Esophagus muscularis mucosa (tissue), 4 donors: ENCODE measurements at places on chromosomes 13 and 19. TPM values are rescaled to one million over a fixed set of nuclear protein-coding genes. Genes with fewer than 3 reads are reported as not detected.

DNA sequence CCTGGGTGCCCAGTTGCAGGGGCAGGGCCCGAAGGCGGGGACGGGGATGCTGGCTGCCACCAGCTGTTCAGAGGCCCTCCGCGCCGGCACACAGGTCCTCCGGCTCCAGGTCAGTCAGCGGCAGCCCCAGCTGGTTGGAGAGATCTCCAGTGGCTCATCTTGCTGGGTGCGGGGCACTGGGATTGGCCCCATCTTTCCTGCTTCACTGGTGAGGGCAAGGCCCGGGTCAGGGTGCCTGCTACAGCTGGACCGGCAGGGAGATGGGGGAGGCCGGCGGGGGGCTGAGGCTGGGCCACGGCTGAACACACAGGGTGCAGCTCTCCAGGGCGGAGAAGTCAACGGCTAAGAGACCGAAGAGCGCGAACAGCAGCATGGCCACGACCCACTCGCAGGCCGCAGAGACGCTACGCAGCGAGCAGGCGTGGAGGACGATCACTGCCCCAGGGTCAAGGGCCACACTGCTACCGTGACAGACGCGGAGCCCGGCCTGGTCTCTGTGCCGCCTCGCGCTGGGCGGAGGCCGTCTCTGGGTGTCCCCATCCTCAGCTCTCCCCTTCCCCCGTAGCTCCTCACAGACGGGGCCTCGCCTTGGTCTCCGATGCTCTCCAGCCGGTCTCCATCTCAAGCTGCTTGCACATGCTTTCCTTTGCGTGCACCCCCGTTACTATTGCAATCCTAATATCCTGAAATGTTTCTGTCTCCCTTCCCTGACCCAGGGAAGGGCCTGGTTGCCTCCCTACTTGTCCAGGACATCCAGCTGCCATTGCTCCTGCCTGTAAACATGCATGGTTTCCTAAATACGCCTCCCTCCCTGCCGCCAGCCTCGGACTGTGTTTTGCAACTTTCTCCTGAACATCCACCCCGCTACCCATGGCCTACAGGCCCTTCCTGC, 12.3 kb downstream of the TMEM150B start:
- no peak overlapping the region for H3K27ac ChIP-seq
- peaks cover 20% of the 10 kb centered on the region for H3K36me3 ChIP-seq
- H3K27me3 ChIP-seq, result peaks cover 12% of the 10 kb centered on the region
- H3K4me1 ChIP-seq, result no peaks in the 10 kb centered on the region
- DNase-seq, result no peak

DNA sequence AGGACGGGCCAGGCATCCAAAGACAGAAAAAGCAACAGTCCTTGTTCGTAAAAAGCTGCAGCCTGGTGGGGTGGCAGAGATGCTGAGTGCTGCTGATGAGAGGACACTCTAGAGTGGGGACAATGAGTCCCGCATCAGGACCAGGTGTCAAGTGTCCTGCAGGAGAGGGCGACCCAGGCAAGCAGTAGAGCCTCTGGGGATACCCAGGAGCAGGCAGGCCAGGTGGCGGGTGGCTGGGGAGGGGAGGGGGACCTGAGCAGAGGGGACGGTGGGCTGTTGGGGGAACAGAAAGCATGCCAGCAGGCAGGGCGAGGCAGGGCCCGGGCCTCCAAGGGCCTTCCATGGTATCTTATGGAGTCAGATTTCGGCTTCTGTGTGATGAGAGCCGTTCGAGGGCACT, 35.8 kb downstream of the GGACT start:
- DNase-seq, result no peak
- H3K27me3 ChIP-seq, result no peaks in the 10 kb centered on the region
- no peaks in the 10 kb centered on the region for H3K36me3 ChIP-seq
- peaks cover 8% of the 10 kb centered on the region for H3K4me1 ChIP-seq

- no peaks in the 10 kb centered on the region for H3K36me3 ChIP-seq
- no peak for DNase-seq
- H3K27me3 ChIP-seq, result no peaks in the 10 kb centered on the region
- no peaks in the 10 kb centered on the region for H3K4me1 ChIP-seq
- H3K27ac ChIP-seq, result no peak overlapping the region
These were observed 515.7 kb downstream of the TBC1D4 start for GRCh38 chr13:74966275-74966674.

DNA sequence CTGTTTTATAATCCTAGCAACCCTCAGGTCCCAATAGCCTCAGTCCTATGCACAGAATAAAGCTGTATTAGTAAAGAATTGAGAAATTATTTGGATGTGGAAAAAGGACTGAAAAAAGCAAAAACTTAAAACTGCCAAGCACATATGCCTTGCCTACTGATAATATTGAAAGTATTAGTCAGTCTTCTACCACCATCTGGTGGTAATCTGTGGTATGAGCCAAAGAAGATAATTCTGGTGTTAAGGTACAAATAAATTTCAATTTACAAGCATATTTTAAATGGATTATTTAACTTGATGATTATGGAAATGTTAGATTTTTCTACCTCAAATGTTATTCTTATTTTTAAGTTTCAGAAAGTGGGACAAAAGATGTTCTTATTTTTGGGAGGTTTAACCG, 460.3 kb upstream of the KLHL1 start:
- DNase-seq, result no peak
- no peak overlapping the region for H3K4me3 ChIP-seq
- H3K4me1 ChIP-seq, result no peaks in the 10 kb centered on the region
- H3K36me3 ChIP-seq, result no peaks in the 10 kb centered on the region
- H3K27me3 ChIP-seq, result no peaks in the 10 kb centered on the region

- H3K36me3 ChIP-seq, result no peaks in the 10 kb centered on the region
- no peak overlapping the region for H3K27ac ChIP-seq
- no peaks in the 10 kb centered on the region for H3K4me1 ChIP-seq
- no peak overlapping the region for H3K4me3 ChIP-seq
- DNase-seq, result no peak
These were observed 548.2 kb downstream of the GPC5 start for GRCh38 chr13:91946498-91947070.

GRCh38 chr13:76446191-76446590, 440.0 kb downstream of the KCTD12 start:
- H3K4me1 ChIP-seq, result peaks cover 4% of the 10 kb centered on the region
- H3K4me3 ChIP-seq, result no peak overlapping the region
- no peak for DNase-seq
- H3K27ac ChIP-seq, result no peak overlapping the region

DNA sequence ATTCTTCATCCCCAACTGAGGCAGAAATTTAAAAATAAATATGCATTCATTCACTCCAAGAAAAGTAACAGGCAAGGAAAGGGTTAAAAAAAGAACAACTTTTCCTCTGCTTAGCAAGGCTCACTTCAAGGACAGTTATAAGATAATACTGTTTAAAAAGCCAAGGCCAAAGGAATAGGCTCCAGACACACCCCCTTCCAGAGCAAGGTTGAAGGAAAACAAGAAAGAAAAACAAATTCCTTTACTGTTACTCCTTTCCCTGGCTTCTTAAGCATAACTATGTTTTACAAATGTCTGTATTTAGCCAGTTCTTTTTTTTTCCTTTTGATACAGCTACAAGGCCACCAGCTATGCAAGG, 8.5 kb downstream of the SIGLEC11 start:
- no peaks in the 10 kb centered on the region for H3K36me3 ChIP-seq
- H3K27ac ChIP-seq, result no peak overlapping the region
- peaks cover 25% of the 10 kb centered on the region for H3K4me1 ChIP-seq
- no peak for DNase-seq
- H3K4me3 ChIP-seq, result no peak overlapping the region

DNA sequence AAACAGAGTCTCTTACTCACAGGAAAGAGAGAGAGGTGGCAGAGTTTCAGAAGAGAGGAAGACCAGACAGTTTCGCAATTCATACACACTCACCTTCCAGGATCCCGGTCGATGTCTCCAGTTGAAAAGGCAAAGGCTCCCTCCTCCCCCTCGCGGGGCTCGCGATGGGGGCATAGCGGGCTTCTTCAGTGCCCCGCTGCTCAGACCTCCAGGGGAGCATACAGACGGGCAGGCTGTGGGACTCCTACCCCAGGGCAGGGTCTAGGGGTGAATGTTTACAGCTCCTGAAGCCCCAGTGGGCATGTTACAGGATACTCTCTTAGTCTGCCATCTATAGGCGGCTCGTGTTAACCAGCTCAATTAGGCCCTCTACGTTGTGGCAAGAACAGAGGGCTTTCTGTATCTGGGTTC, 139.2 kb downstream of the SLITRK5 start:
- no peaks in the 10 kb centered on the region for H3K4me1 ChIP-seq
- H3K36me3 ChIP-seq, result no peaks in the 10 kb centered on the region
- no peak overlapping the region for H3K4me3 ChIP-seq
- DNase-seq, result no peak

DNA sequence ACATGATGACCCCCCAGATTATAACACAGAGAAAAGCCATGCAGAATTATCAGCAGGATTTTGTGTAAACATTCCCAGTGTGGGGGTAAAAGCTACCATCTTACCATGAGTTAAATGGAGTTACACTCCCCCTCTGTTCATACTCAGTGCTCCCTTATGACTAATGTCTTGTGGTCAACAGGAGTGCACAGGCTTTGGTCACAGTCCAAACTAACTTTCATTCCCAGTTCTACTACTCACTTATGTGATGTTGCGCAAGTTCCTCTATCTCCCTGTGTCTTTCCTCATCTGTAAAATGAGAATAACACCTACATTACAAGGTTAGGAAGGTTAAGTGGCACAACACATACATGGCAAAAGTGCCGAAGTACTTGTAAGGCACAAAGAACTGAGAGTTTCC, 277.9 kb downstream of the RBM26 start:
- H3K4me1 ChIP-seq, result no peaks in the 10 kb centered on the region
- H3K27ac ChIP-seq, result no peak overlapping the region
- no peaks in the 10 kb centered on the region for H3K36me3 ChIP-seq
- no peak for DNase-seq
- H3K4me3 ChIP-seq, result no peak overlapping the region
- H3K27me3 ChIP-seq, result no peaks in the 10 kb centered on the region

DNA sequence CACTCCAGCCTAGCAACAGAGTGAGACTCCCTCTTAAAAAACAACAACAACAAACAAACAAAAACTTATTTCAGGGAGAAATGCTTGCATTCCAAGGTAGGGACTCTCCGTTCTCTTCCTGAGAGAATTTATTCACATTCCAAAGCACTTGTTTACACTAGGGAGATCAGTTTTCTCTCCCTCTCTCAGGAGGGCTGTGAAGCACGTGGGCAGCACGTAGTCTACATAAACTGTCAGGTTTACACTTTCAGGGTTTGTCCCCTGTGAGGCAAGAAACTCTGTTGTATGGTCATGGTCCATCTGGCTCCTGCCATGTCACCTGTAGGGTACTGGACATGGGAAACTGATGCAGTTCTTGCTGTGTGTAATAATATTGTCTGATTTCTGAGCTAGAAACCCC, 31.6 kb downstream of the WDR87 start:
- no peak overlapping the region for H3K27ac ChIP-seq
- H3K4me1 ChIP-seq, result no peaks in the 10 kb centered on the region
- DNase-seq, result no peak
- no peaks in the 10 kb centered on the region for H3K36me3 ChIP-seq
- H3K27me3 ChIP-seq, result no peaks in the 10 kb centered on the region

DNA sequence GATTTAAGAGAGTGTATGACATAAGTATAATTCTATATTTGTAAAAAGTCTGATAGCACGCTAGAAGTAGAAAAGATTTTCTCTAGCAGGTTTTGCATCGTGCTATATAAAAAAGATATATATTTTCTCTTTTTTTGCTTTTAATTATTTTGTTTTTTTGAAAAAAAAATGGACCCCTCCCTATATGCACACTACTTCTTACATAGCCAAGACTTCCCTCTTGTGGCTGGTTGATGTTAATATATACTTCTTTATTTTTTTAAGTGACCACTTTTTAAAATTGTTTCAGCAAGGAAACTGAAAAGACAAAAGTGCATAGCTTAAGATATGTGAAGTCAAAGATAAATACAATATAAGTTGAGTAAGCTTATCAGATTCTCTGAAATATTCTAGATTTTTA, 1202.8 kb downstream of the DIAPH3 start:
- no peaks in the 10 kb centered on the region for H3K36me3 ChIP-seq
- DNase-seq, result no peak
- H3K4me1 ChIP-seq, result no peaks in the 10 kb centered on the region

GRCh38 chr19:18206018-18206417, 2.2 kb upstream of the RAB3A start:
- DNase-seq, result no peak
- H3K36me3 ChIP-seq, result no peaks in the 10 kb centered on the region
- H3K27ac ChIP-seq, result peak overlapping the region; percentile 97
- peak overlapping the region; percentile 73 for H3K4me3 ChIP-seq

GRCh38 chr13:61778531-61778930, 362.9 kb upstream of the PCDH20 start:
- DNase-seq, result no peak
- peaks cover 6% of the 10 kb centered on the region for H3K4me1 ChIP-seq
- H3K36me3 ChIP-seq, result no peaks in the 10 kb centered on the region

DNA sequence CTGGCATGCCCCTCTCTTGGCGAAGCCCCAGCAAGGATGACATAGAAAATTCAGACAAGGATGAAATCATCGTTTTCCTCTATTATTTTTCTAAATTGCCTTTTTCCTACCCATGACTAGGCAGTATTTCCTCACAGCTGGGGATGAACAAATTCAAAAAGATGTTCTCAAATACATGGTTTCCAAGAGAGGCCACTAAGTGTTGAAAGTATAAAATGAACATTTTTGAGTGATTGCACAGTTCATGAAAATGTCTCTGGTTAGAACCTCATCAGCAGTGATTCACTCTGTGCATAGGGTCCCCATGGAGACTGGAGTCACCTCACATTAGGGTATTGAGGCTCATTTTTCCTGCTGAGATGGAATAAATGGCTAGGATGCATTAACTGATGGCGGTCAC, 373.7 kb downstream of the DNAJC15 start:
- no peak overlapping the region for H3K27ac ChIP-seq
- H3K4me1 ChIP-seq, result no peaks in the 10 kb centered on the region
- DNase-seq, result no peak
- no peak overlapping the region for H3K4me3 ChIP-seq
- no peaks in the 10 kb centered on the region for H3K27me3 ChIP-seq

DNA sequence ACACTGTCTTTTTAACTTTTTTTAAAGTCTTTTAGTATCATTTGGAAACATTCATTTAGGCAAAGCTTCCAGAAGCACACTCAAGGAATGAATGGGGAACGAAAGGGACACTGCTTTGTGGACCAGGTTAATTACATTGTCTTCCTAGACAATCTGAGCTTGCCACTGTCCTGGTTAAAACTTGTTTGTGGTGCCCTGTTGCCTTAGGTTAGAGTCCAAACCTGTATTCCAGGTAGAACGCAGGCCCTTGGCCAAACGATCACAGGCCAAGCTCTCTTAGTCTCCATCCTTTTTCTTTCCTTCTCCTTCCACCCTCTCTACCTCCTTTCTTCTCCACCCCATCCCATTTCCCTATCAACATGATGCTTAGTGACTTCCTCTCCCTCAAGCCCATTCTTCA, 66.8 kb downstream of the ERCC5 start:
- H3K36me3 ChIP-seq, result no peaks in the 10 kb centered on the region
- no peak for DNase-seq
- peaks cover 26% of the 10 kb centered on the region for H3K27me3 ChIP-seq
- no peak overlapping the region for H3K27ac ChIP-seq
- no peak overlapping the region for H3K4me3 ChIP-seq
- no peaks in the 10 kb centered on the region for H3K4me1 ChIP-seq

GRCh38 chr13:110874508-110874960, 40.3 kb downstream of the ANKRD10 start:
- peak overlapping the region; percentile 49 for H3K4me3 ChIP-seq
- H3K27ac ChIP-seq, result no peak overlapping the region
- peaks cover 2% of the 10 kb centered on the region for H3K36me3 ChIP-seq
- no peaks in the 10 kb centered on the region for H3K27me3 ChIP-seq

Gene GPR12
- 0.11 TPM for total RNA-seq

Gene UCHL3
- 25.3 TPM for total RNA-seq

Gene CGB5
- not detected for total RNA-seq

Gene PLIN3
- total RNA-seq, result 69.0 TPM

Gene FBN3
- total RNA-seq, result not detected

Gene RFPL4A
- not detected for total RNA-seq

Gene ITGBL1
- total RNA-seq, result 8.3 TPM

Gene NXNL1
- total RNA-seq, result not detected

Gene TINCR
- total RNA-seq, result 0.17 TPM

Gene EPS8L1
- 1.1 TPM for total RNA-seq

Gene ZNF460
- 75.0 TPM for total RNA-seq

Gene CALR
- 273 TPM for total RNA-seq

Gene TMEM86B
- total RNA-seq, result 1.7 TPM
